Stimulated activated CD4-positive, alpha-beta T cell treated with anti-CD3 and anti-CD28 coated beads, Interleukin-15, amount 100 ng/mL, for 1 hour (primary cell): ENCODE measurements at places on chromosomes 2 and 18.

DNA sequence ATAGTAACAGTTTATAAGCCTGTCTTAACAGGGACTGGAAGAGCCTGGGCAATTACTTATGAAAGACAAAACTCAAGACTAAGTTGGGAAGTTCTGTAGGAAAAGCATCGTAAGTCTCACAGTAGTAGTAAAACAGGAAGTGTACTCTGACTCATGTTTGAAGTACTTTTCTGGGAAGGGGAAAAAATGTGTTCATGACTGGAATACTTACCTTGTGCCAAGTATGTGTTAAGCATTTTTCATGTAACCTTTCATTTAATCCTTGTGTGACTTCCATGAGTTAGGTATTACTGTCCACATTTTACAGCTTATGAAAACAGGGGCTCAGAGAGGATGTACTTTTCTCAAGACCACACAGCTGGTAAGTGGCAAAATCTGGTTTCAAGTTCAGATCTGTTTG is 13.7 kb upstream of the SKOR2 start:
- DNase-seq: no peak

DNA sequence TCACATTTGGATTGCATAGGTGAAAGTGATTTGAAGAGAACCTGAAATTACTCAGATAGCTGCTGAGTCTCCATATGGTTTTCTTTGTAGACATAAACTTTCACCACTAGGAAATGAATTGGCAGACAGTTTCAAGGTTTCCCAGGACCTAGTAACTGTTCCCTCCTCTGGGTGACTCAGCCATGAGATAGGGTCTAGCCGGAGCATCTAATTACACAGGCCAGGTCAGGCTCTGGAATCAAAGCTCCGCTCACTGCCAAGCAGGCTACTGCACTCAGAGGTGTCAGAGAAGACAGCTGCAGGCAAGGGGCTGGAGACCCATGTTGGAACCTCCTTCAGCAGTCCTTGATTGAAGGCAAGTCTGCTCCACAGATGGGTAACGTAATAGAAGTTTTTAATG is 429.2 kb downstream of the TNS1 start:
- no peak for DNase-seq

- no peak for DNase-seq
These were observed 30.5 kb downstream of the DNMT3A start for GRCh38 chr2:25310965-25311864.

GRCh38 chr2:121831841-121832240 is 76.4 kb downstream of the TSN start:
- DNase-seq: no peak

GRCh38 chr2:100909534-100910081 is 89.7 kb downstream of the NPAS2 start:
- no peak for DNase-seq

DNA sequence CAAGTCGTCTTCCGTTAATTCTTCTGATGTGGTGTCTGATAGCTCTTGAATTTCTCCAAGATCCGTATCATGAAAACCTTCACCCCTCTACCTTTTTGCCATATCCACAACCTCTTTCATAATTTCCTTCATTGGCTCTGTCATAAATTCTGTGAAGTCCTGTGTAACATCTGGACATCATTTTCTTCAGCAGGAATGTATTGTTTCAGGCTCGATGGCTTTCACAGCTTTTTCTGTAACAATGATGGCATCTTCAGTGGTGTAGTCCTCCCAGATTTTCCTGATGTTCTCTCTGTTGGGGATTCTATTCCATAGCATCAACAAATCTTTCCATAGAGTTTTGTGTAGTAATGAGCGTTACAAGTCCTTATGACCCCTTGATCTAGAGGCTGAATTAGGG is 114.2 kb upstream of the EML6 start:
- DNase-seq: no peak

DNA sequence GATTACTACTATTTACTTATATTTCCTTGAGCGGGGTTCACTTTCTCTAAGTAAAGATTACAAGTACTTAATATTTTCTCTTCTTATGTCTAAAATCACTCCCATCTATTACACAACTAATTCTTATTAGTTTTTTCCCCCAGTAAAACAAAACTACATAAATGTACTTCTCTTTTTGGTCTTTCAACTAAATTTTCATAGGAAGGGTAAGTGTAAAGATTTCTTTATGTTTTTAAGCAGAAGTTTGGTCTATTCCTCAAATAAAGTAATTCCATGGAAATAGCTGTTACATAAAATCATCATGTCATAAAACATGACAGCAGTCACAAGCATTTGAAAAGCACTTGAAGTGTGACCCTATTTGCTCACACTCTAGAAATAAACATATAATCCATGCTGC is 249.0 kb downstream of the ZEB2 start:
- no peak for DNase-seq

DNA sequence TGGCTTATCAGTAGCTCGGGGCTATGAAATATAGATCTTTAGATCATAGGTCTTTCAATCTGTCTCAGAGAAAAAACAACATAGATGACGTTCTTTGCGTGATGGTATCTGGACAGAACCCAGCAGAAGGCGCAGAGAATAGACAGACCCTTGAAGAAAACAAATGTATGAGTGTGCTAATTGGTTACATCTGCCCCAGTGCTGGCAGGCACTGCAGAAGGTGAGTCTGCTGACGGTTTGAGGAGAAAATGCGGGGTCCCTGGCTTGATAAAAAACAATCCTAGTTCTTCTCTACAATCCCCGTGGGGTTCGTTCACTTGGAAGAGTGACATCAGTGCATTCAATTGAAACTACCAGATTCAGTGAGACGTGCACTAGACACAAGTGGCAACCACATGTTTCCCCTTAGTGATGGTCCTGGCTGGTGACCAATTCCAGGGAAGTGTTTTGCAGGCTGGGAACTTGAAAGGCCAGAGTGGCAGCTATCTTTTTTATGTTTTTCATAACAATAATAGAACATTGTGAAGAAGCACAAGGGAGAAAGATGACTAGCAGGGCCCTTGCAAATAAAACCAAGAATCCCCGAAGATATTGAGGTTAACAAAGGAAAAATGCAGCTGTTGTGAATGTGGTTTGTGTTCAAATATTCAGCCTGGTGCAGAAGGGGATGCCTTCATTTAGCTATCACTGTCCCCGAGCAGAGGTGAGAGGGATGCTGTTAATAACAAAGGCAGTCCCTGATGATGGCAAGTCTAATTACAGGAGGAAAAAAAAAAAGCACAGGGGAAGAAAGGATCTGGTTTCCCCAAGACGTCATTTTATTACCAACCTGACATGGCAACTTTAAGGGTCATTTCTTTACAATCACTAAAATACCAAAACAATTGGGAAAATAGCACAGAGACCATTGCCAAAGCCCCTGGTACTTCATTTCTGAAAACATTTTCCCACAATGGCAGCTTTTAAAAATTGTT is 337.6 kb upstream of the FIGN start:
- no peak for DNase-seq

GRCh38 chr2:212777020-212777491 is 238.5 kb upstream of the ERBB4 start:
- no peak for DNase-seq

GRCh38 chr2:152529420-152530115 is 187.7 kb downstream of the PRPF40A start:
- no peak for DNase-seq
